T-helper 2 cell (primary cell): ENCODE measurements at places on chromosomes 11 and 22.

GRCh38 chr11:69059985-69060384 is 11.3 kb downstream of the TPCN2 start:
- no peak for DNase-seq

DNA sequence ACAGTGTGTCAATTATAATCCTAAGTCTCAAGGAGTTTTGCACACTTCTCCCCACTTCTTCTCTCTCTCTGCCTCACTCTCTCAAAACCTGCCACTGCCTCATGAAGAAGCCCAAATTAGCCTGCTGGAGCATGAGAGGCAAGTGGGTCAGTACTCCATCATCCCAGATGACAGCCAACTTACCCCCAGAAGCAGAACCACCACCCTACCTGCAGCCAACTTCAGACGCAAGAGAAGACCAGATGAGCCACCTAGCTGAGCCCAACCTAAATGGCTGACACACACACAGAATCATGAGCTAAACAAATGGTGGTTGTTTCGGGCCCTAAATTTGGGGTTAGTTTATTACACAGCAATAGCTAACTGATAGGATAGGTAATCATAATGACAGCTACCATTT is 61.2 kb downstream of the CD82 start:
- DNase-seq = no peak

GRCh38 chr11:115585361-115586024 is 81.3 kb upstream of the CADM1 start:
- no peak for DNase-seq

DNA sequence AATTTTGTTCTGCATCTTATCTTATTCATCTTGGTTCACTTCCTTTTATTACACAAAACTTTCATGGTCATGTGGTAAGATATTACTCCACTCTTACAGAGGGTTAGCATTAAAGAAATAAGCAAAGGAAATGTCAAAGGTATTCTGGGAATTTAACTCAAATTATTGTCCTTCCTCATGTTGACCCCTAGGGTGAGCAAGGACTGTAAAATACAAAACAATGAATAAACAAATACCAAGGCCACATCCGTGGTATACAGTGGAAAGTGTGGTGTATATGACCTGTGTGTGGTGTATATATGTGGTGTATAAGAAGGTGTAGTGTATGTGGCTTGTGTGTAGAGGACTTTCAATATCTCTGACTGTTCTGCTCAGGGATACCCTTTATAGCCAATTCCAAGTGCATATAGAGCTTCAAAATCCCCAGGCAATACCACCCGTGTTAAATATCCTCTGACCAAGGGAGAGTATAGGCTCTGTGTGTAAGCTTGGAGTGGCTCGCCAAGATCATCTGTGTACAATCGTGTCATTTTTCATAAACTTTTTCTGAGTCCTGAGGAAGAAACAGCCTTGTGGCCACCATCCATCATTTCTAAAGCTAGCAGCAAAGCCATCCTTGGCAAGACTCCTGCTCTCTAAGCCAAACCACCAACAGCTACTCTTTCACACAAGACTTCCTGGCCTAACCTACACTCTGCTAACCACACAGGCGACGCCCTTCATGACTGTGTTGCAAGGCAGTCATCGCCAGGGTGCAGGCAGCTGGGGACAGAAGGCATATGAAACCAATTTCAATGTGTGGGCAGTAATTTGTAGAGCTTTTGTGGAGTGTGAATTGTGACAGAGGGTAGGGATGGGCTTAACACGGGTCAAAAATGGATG is 548.0 kb downstream of the ETS1 start:
- peak; percentile 67 for DNase-seq

DNA sequence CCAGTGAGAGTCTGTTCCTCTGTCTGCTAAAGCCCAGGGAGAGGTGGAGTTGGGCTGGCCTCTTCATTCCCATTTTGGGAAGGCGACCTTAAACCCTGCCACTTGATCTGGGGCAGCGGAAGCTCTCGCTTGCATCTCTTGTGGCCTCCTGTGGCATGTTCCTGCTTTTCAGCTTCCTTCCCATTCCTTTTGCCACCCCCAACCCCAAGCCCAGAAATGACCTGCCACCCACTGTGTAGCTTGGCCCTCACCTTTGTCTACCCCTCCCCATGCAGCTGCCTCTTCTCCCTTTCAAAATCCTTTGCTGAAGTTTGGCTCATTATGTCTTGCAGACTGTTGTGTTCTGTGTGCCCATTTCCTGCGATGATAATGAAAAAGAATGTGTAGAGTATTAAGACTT is 110.2 kb downstream of the DBX1 start:
- no peak for DNase-seq

GRCh38 chr11:64198511-64198910 is 8.0 kb upstream of the FERMT3 start:
- DNase-seq = no peak

GRCh38 chr11:2409611-2410468 is 9.3 kb downstream of the TSSC4 start:
- no peak for DNase-seq

- no peak for DNase-seq
These were observed 16.2 kb downstream of the PLEKHB1 start for GRCh38 chr11:73662445-73663157.

DNA sequence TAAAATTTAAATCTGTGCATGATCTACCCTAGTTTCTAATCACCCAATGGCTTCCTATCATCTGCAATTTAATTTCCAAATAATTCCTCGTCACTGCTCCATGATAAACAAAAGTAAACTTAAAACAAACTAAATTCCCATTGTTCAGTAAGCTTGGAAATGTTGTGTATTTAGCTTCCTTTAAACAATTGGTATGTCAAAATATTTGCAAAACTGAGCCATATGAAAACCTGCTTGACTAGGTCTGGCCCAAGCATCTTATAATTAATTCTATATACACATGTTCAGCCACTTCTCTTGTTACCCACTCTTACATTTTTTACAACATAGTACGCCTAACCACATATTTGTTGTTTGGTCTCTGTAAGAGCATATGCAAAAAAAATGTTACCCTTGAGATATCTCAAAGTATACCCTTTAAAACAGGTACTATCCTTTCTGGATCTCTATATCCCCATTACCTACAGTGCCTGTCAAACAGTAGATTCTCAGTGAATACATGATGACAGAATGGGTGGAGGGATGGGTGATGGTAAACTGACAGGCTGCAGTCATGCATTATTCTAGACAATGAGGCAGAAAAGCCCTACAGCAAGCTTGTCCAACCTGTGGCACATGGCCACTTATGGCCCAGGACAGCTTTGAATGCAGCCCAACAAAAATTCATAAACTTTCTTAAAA is 1277.9 kb upstream of the TENM4 start:
- no peak for DNase-seq

GRCh38 chr22:17430412-17430811 is 61.2 kb downstream of the CECR2 start:
- DNase-seq = no peak

DNA sequence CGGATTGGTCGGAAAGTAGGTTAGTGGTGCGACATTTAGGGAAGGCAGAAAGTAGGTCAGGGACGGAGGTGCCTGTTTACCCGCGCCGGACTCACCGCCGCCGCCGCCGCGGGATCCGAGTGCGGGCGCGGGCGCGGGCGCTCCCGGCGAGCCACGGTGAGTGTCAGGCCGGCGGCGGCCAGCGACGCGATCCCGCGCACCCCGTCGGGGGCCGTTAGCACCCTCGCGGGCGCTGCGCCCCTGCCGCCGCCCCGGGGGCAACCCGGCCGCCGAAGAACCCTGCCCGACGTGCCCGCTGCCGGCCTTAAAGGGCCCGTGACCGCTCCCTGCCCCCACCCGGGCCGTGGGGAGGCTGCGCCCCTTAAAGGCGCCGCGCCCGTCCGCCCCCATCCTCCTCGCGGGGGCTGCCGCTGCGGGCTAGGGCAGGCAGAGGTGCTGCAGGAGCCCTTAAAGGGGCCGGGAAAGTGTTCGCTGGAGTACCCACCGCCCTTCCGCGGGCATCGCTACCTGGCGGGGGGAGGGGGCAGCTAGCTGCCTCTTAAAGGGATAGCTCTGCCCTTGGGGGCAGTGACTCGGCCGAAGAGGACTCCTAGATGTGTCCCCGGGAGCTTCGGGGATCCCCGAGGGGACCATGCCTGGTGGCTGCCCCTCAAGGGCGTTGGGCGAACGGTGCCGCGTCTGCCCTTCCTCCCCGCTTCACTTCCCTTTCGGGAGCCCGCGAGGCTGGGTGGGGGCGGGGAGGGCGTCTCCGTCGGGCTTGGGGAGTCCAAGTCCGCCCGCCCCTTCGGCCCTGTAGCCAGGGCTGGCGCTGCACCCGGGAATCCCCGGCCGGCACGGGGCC is at the start of gene BMAL1:
Gene BMAL1 (plus strand): TSS at position 23 of the 841 bp plus-strand sequence. CDS start 76,519 bp downstream, outside the sequence.
- peak; percentile 43 for DNase-seq

GRCh38 chr11:117809236-117810055 is 12.4 kb upstream of the DSCAML1 start:
- DNase-seq = peak; percentile 26

DNA sequence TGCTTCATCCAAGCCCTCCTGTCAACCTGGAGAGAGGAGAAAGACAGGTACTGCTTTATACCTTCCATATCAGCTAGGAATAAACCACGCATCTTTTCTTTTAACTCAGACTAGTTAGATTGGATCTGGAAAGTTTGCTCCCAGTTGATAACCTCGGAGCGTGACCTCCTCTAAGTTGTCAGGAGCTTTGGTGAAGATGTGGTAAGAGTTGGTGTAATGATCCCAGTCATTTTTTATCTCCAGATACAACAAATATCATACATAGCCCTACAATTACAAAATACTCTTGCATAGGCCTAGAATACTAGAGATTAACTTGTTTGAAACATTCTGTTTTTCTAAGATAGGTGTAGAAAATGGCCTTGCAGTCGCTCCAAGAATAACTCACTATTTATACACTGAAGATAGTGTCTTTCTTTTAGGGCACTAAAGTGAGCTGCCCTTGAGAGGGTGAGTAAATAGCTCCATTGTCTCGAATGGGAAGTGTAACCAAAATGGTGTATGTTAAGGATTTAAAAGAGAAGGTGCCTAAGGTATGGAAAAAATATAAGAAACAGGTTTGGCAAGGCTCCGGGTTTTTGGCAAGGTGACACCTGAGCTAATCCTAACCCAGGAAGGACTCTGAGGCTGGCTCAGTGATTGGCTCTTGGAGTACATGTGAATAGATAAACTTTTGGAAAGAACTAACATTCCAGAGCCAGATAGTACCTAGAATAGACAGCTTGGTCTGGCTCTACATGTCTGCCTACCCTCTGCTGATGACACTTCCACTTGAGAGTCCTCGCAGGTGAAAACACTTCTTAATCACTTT is 59.4 kb downstream of the GLYATL1 start:
- no peak for DNase-seq

DNA sequence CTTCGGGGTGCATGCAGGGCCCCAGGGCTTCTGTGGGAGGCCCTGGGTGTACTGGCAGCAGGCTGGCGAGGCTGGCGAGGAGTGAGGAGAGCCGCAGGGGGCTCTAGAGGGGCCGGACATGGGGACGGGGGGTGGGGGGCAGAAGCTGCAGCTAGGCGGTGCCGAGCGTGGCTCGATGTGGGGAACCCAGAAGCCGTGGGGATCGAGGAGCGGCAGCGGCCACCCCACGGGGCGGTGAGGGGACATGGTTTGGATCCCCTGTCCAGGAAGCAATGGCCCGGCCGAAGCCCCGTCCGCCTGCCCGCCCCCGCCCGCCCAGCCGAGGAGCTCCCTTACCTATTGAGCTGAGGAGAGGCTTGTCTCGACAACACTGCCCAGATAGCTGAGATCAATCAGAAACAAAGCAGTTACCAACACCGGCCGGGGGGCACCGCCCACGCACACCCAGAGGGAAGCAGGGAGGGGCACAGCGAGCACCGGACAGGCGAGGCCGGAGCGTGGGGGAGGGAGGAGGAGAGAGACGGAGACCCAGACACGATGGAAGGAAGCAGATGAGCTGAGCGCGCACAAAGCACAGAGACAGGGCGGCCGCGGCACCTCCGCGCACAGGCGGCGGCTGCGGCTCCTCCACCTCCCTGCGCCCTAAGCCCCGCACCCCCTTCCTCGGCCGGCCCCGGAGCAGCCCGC is 38.7 kb downstream of the IGSF9B start:
- no peak for DNase-seq

GRCh38 chr22:42368379-42369249 is 63.6 kb downstream of the NFAM1 start:
- peak; percentile 28 for DNase-seq

GRCh38 chr22:25661073-25661472 is 80.9 kb upstream of the MYO18B start:
- no peak for DNase-seq

DNA sequence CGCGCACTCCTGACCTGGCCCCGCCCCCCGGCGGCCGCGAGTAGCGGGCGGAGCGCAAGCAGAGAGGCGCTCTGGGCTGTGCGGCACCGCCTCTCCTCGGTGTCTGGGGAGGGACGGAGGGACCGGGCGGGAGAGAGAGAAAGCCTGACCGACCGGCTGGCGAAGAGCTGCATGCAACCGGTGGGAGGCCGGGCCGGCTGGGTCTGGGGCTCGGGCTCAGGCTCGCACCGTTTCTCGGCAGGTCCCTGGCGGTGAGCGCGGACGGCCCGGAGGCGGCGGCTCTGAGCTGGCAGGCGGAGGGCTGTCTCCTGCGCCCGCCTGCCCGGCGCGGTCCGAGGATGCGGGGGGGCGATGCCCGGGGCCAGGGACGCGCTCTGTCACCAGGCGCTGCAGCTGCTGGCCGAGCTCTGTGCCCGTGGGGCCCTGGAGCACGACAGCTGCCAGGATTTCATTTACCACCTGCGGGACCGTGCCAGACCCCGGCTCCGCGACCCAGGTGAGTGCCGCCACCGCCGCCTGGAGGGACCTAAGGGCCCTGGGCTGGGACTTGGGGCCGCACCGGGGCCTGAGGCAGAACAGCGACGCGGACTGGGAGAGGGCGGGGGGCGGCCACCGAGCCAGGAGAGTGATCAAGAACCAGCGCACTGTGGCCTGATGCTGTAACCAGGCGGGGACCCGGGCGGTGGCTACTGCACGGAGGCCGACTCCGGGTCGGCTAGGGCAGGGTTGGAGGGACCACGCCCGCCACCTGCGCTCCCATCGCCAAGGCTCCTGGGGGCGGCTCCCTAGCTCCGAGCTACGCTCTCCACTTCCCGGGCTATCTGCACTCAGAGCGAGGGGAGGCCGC is at the start of gene SYT9:
Gene SYT9 (plus strand): TSS at position 69 of the 847 bp plus-strand sequence. CDS start 283 bp downstream, at position 352.
- DNase-seq = no peak

GRCh38 chr11:94876222-94876621 is 97.1 kb downstream of the CWC15 start:
- no peak for DNase-seq

DNA sequence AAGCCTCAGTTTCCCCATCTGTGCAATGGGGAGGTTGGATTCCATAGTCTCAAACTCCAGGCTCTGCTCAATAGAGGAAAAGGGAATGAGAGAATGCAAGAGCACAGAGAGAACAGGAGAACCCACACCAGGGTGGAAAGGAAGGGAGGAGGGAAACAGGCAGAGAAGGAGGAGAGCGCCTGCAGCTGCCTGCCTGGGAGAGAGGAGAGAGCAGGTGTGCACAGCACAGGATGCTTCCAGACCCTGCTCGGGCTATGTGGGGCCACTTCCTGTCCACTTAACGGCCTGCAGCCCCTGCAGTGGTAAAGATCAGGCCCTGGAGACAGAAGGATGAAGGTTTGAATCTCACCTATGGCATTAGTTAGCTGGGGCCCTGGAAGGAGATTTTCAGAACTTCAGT is 12.3 kb downstream of the LRRC32 start:
- DNase-seq = no peak

DNA sequence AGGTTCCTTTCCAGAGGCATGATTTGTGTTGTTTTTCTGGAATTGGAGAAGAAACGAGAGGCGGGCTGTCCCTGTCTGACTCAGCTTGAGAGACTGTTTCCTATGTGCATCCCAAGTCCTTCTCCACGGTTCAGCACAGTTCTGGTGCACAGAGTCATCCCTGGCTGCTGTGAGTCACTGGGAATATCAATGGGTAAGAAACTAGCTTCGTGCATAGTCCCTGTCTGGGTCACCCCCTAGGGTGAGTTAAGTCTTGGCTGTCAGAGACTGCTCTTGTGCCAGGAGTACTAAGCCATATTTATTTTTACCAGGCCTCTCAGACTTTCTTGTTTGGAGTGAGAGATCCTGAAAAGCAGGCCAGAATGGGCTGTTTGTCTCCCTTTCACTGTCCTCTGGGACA is 2.4 kb upstream of the LRP4 start:
- DNase-seq = no peak
